NCI-H526 treated with DMSO at 0.1 percent for 48 hours (cell line): ENCODE measurements at places on chromosomes 16 and 17.
A peak's percentile ranks its signal among the peaks of the same experiment; 100 is the strongest.

- DNase-seq = no peak
Observed at GRCh38 chr16:65531475-65531874, 409.6 kb upstream of the CDH11 start.

GRCh38 chr17:77720946-77721845, 237.3 kb upstream of the TNRC6C start:
- no peak for DNase-seq

DNA sequence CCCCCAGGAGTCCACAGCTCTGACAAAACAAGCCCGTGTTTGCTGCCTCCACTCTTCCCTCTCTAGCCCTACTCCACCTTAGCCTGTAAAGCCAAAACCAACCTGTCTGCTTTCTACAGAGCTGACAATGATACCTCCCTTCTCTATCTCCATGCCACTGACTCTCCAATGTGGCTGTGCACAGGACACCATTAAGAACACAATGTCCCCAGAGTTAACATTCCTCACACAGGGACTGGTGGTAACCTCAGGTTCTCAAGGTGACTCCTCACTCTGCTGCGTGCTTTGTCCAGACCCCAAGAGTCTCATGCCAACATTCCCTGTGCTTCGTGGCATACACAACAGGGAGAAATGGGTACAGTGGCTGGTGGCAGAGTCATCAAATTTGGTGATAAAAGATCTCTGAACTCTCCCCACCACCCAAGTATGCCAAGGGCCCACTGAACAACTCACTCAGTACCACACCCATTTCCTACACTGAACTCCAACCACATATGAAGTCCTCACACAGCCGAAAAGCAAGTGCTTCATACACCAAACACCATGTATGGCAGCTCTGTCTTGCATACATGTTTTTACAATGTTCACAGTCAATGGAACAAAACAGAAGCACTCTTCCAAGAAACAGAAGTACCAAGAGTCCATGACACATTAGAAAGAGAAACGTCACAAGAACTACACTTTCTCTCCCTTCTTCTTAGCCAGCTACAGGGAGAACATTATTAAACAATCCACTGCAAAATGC, 21.1 kb downstream of the CSNK2A2 start:
- DNase-seq = no peak

GRCh38 chr17:29089601-29090044, 46.7 kb downstream of the PIPOX start:
- DNase-seq = peak; percentile 93
